ENCODE measurements at places on chromosomes 7 and 10. TPM values are rescaled to one million over a fixed set of nuclear protein-coding genes. Genes with fewer than 3 reads are reported as not detected.
A peak's percentile ranks its signal among the peaks of the same experiment; 100 is the strongest.

DNA sequence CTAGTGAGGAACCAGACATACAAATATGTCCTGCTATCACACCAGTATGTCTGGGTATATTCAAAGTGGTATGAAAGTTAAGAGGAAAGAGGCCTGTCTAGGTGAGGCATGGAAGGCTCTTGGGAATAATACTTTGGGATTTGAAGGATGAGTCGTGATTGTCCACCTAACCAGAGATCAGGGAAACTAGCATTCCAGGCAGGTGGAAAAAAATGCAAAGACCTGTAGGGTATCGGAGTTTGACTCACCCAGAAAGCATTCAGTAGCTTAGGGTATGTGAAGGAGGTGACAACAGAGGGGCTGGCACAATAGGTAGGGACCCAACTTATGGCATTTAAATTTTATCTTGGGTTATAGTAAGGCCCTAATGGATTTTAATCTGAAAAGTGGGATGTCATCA, 950 bp upstream of the GCC1 start:
- H3K27me3 ChIP-seq = no peaks in the 10 kb centered on the region
- no peak overlapping the region for H3K4me3 ChIP-seq
- H3K27ac ChIP-seq = no peak overlapping the region
- DNase-seq = no peak

ZCWPW1 gene
- 34.6 TPM for total RNA-seq

- H3K27me3 ChIP-seq = no peaks in the 10 kb centered on the region
- no peak overlapping the region for H3K4me3 ChIP-seq
- no peaks in the 10 kb centered on the region for H3K4me1 ChIP-seq
- no peak for DNase-seq
- H3K27ac ChIP-seq = no peak overlapping the region
Observed at GRCh38 chr7:20403331-20403730, 72.6 kb downstream of the ITGB8 start.

GRCh38 chr7:20749906-20750305, 36.8 kb downstream of the SP8 start:
- DNase-seq = no peak
- H3K27me3 ChIP-seq = no peaks in the 10 kb centered on the region
- no peak overlapping the region for H3K4me3 ChIP-seq
- no peaks in the 10 kb centered on the region for H3K36me3 ChIP-seq
- H3K4me1 ChIP-seq = no peaks in the 10 kb centered on the region

ZNF239 gene
- total RNA-seq = 6.8 TPM

ITIH5 gene
- total RNA-seq = 42.0 TPM

ASB4 gene
- total RNA-seq = 0.57 TPM

OPN1SW gene
- total RNA-seq = not detected

DNA sequence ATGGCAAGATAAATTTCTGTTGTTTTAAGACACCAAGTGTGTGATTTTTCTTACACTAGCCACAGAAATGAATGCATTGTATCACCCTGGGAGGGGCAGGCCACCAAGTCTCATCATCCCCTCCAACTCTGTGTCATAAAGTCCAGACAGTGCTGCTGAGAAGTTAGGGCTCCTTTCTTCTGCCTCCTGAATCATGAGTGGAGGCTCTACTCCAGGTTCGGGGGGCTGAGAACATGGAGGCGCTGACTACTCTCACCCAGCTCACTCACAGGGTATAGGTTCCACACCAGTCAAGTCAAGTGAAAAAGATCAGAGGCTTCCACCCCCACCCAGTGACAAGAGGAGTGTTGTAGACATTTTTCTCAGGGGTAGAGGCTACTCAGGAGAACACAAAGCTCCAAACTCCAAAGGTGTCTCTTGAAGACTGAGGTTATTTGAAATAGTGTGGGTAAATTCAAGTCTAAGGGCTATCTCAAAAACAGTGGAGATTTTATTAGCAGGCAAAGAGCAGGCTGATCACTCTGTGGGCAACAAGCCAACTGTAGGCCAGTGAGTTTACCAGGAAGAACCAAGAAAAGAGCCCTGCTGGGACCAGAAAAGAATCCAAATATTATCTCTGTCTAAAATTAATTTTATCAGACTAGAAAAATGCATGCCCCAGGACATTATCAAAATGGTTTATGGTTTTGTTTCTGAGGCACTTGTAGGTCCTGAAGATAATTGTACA, 118.6 kb upstream of the RET start:
- no peak overlapping the region for H3K4me3 ChIP-seq
- no peaks in the 10 kb centered on the region for H3K36me3 ChIP-seq
- H3K27ac ChIP-seq = no peak overlapping the region
- peak; percentile 24 for DNase-seq
- no peaks in the 10 kb centered on the region for H3K27me3 ChIP-seq

- H3K4me3 ChIP-seq = no peak overlapping the region
- no peak overlapping the region for H3K27ac ChIP-seq
- no peaks in the 10 kb centered on the region for H3K4me1 ChIP-seq
- H3K27me3 ChIP-seq = no peaks in the 10 kb centered on the region
- DNase-seq = no peak
Observed at GRCh38 chr7:43439631-43440401, 143.1 kb upstream of the STK17A start.

CDK14 gene
- total RNA-seq = 13.7 TPM

GRCh38 chr7:1926908-1927306, 256.8 kb downstream of the ELFN1 start:
- no peak for DNase-seq
- H3K36me3 ChIP-seq = no peaks in the 10 kb centered on the region
- no peak overlapping the region for H3K4me3 ChIP-seq
- H3K27ac ChIP-seq = no peak overlapping the region
- no peaks in the 10 kb centered on the region for H3K4me1 ChIP-seq

HOGA1 gene
- total RNA-seq = 1.0 TPM

GRCh38 chr10:110076559-110077318, 69.0 kb downstream of the ADD3 start:
- DNase-seq = peak; percentile 8
- H3K36me3 ChIP-seq = no peaks in the 10 kb centered on the region
- no peaks in the 10 kb centered on the region for H3K27me3 ChIP-seq
- no peaks in the 10 kb centered on the region for H3K4me1 ChIP-seq

GRCh38 chr7:150356265-150356897, 12.2 kb upstream of the REPIN1 start:
- no peaks in the 10 kb centered on the region for H3K36me3 ChIP-seq
- no peaks in the 10 kb centered on the region for H3K4me1 ChIP-seq
- no peaks in the 10 kb centered on the region for H3K27me3 ChIP-seq
- no peak overlapping the region for H3K27ac ChIP-seq
- no peak overlapping the region for H3K4me3 ChIP-seq

DNA sequence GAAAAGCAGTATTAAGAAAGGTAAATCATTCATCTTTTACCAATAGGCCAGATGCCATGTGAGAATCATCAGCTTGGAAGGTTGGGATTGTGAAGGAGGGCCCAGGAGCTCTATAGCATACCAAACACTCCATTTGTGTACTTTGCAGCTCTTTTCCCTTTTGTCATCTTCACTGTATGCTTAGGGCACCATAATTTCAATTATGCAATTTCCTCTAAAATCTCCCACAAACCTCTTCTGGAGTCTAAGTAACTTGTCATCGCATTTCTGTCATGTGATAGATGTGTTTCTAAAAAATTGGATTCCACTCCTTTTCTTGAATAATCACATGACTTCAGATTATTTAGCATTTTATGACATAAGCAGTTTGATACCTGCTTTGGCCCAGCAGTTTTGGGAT, 17.9 kb downstream of the RPP30 start:
- H3K27ac ChIP-seq = no peak overlapping the region
- no peak overlapping the region for H3K4me3 ChIP-seq

DNA sequence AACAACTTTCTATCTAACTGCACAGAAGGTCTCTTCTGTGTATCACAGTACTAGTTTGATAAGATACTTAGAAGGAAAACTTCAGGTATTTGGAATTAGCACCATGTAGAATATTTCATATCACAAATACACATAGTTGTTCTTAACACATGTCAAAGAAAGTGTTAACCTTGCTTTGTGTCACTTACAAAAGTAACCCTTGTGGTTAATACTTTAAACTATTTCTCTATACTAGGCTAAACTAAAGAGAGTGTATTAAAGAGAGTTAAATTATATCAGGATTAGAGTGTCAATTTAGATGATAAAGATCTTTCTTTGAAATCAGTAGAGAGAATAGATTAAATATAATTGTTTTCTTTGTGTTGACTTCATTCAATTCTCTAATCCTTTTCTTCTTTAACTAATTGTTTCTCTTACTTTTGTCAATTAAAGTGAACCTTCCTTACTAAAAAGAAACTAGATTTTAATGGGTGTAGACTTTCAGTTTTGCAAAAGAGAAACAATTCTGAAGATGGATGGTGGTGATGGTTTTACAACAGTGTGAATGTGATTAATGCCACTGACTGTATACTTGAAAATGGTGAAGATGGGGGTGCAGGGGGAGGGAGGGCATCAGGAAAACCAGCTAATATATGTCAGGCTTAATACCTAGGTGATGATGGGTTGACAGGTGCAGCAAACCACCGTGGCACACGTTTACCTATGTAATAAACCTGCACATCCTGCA, 67.8 kb downstream of the CHN2 start:
- H3K27ac ChIP-seq = no peak overlapping the region
- no peak overlapping the region for H3K4me3 ChIP-seq
- no peak for DNase-seq
- H3K36me3 ChIP-seq = no peaks in the 10 kb centered on the region
- H3K4me1 ChIP-seq = no peaks in the 10 kb centered on the region
- no peaks in the 10 kb centered on the region for H3K27me3 ChIP-seq

TAS2R4 gene
- 0.87 TPM for total RNA-seq

DNA sequence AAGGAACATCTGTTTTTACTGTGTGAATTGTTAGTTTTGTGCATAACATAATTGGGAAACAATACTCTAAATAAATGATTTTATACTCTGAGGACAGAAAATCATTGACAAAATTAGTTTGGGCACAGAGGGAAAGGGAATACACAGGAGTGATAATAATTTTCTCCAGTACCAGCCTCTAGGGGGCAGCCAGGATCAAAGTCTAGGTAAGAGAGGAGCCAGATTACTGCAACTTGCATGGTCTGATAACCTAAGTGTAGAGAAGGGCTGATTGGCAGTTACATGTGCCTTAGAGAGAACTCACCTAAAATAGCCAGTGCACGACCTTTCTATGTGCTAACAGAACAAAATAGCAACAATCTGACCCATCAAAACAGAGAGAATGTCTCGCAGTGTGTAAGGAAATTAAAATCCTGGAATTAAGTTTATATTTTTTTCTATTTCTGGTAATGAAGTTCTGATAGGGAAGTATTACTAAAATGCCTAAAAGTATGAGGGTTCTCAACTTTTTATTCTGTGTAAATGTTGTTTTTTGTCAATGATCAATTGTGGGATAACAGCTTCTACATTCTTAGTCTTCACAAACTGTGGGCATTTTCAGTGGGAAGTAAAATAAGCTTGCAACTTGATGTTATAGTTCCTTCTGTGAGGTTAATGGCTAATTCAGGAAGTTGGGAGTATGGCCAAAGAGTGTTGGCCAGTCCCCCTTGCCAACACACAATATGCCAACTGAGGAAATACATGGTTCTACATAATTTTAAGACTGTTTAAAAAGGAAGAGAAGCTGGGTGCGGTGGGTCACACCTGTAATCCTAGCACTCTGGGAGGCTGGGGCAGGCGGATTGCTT, 66.4 kb downstream of the EXOC6 start:
- DNase-seq = peak; percentile 14
- H3K27me3 ChIP-seq = no peaks in the 10 kb centered on the region
- no peak overlapping the region for H3K4me3 ChIP-seq
- no peak overlapping the region for H3K27ac ChIP-seq
- no peaks in the 10 kb centered on the region for H3K36me3 ChIP-seq

DNA sequence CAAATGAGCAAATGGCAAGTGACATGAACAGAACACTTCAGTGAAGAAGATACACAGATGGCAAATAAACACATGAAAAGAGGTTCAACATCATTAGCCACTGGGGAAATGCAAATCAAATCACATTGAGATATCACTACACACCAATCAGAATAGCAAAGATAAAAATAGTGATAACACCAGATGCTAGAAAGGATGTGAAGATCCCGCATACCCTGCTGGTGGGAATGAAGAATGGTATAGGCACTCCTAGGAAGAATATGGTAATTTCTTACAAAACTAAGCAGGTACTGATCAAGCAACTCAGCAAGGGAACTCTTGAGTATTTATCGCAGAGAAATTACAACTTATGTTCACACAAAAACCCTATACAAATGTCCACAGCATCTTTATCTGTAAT, 11.2 kb downstream of the LAMB4 start:
- no peak for DNase-seq
- H3K36me3 ChIP-seq = no peaks in the 10 kb centered on the region
- no peak overlapping the region for H3K27ac ChIP-seq
- H3K4me3 ChIP-seq = no peak overlapping the region
- H3K27me3 ChIP-seq = no peaks in the 10 kb centered on the region
- H3K4me1 ChIP-seq = no peaks in the 10 kb centered on the region

DNA sequence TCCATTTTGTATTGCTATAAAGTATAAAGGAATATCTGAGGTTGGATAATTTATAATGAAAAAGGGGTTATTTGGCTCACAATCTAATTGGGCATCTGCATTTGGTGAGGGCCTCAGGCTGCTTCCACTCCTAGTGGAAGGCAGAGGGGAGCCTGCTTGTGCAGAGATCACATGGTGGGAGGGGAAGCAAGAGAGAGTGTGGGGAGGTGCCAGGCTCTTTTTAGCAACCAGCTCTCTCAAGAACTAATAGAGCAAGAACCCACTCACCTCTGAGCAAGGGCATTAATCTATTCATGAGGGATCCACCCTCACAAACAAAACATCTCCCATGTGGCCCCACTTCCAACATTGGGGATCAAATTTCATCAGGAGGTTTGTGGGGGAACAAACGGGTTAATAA, 64.6 kb downstream of the OGDH start:
- no peak overlapping the region for H3K27ac ChIP-seq
- DNase-seq = no peak
- H3K4me3 ChIP-seq = no peak overlapping the region

DNA sequence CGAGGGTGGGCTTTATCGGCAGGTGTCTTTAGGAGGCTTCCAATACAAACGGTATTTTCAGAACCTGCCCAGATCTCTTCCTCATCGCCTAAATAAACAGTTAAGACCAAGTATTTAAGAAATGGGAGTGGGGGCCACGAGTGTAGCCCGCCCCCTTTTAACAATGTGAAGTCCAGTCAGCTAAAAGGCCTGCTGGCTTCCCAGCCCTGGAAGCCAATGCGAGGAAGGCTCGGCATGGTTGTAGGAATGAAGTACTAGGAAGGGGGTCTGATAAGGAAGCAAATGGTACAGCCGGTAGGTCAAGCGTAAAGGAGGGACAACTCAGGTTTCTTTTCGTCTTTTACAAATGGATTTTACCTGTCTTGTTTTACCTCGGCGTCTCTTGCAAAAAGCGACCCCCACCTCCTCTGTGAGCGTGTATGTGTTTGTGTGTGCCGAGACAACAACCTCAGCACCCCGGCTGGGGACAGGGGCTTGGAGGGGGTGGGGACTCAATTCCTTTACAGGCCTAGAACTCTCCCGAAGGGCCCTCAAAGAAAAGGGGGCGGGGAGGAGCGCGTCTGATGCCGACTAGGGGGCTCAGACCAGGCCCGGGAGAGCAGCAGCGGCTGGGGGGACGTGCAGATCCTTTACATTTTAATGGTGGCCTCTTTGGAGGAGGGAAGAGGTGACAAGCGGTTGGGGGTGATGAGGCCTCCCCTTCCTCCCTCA, 147.6 kb downstream of the GPR85 start:
- H3K27ac ChIP-seq = peak overlapping the region; percentile 80
- no peaks in the 10 kb centered on the region for H3K27me3 ChIP-seq
- H3K36me3 ChIP-seq = no peaks in the 10 kb centered on the region
- H3K4me1 ChIP-seq = peaks cover 3% of the 10 kb centered on the region

Measured in prostate gland (tissue), 2 donors.